ENCODE measurements at places on chromosomes 11 and 22.

- DNase-seq, result no peak
These were observed 941 bp downstream of the CLCF1 start for GRCh38 chr11:67372321-67372992.

DNA sequence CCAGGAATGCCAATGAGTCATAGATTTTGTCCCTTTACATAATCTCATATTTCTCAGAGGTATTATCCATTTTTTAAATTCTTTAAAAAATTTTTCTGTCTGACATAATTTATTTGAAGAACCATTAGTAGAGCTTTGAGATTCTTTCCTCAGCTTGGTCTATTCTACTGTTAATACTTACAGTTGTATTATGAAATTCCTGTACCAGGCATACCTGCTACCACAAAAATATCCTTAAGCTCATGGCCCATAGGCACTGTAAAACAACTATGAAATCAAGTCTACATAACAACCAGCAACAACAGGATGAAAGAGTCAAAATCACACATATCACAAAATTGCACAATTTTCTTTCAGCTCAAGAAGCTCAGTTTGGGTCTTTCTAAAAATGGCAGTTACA lies 541.3 kb downstream of the LUZP2 start:
- DNase-seq, result no peak

DNA sequence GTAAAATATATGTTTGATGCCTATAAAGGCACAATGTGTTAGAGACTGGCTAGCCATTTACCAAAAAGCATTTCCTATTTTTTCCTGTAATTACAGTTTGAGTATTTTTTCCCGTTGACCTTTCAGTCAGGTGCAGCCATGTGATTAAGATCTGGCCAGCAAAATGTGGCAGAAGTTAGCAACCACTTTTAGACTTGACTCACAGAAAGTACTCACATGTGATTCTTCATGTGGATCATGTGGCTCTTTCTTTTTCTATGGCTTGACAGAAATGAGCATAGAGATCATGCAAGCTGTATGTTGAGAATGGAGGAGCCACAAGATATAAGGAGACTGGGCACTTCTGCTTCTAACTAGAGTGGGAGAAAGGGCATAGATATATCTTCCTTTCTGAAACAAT lies 27.3 kb upstream of the RAB38 start:
- DNase-seq, result no peak

GRCh38 chr11:116636341-116636929 lies 136.4 kb downstream of the BUD13 start:
- no peak for DNase-seq

GRCh38 chr22:38953091-38953490 lies 4.3 kb upstream of the APOBEC3A start:
- DNase-seq, result no peak

GRCh38 chr22:36411589-36412258 lies 24.0 kb upstream of the MYH9 start:
- peak; percentile 49 for DNase-seq

DNA sequence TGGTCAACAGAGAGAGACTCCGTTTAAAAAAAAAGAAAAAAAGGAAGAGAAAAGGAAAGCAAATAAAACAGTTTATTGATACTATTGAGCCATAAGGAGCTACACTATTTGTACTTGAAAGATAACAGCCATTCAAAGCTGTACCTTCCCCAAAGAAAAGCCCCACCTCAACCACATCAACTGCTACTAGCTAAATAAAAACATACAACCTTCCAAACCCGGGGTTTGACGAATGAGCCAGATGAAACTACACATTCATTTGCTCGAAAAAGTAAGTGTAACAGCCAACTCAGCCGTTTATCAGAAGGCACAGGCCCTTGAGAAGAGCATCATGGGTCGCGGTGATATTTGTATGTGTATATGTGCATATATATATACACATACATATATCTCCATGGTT lies 78.4 kb downstream of the SIK3 start:
- DNase-seq, result no peak

- no peak for DNase-seq
These were observed 95.6 kb downstream of the KIAA1671 start for GRCh38 chr22:25048071-25048470.

- DNase-seq, result no peak
These were observed 132.4 kb downstream of the TTC28 start for GRCh38 chr22:28547132-28547842.

DNA sequence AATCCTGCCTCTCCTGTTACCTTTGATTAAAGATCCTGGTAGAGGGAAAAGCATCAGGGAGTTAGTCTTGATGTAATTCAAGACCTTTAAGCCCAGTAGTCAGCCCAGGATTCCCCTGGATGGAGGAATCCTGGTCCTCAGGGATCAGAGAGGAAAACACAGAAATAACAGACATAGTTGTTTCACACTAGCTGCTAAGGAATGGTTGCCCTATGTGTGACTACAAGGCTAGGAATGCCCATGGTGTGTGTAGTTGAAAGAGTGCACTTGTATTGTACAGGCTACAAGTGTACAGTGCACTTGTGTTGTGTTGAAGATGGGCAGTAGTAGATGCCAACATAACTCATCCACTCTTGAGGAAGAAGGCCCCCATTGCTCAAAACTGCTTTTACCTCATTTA lies 226.8 kb downstream of the AASDHPPT start:
- DNase-seq, result no peak

DNA sequence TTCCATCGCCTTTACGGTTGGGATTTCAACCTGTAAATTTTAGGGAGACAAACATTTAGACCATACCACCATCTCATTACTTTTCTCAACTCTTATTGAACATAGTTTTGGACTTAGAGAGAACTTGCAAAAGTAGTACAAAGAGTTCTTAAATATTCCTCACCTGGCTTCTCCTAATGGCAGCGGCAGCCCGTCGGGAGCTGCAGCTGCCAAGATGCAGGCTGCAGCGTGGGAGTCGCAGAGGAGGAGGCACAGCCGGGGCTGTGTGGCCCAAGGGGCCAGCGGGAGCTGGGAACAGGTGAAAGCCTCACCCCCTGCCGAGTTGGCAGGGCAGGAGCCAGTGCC lies 23.1 kb upstream of the RNASEH2C start:
- no peak for DNase-seq

- no peak for DNase-seq
These were observed 49.3 kb downstream of the ME3 start for GRCh38 chr11:86623041-86623621.

DNA sequence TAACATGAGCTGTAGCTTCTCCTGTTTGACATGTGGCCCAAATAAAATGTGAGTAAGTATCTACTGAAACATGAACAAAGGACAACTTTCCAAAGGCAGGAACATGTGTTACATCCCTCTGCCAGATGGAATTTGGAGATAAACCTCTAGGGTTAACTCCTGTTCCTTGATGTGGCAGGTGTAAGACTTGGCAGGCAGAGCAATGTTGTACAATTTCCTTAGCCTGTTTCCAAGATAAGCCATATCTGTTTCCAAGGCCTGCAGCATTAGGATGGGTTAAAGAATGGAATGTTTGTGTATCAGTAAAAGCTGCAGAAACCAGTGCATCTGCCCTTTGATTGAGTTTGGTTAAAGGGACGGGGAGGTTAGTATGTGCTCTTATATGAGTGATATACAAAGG lies 8.8 kb upstream of the DNAJB13 start:
- DNase-seq, result no peak

- DNase-seq, result peak; percentile 52
These were observed at the start of gene SLC6A5 for GRCh38 chr11:20599221-20600019. Gene SLC6A5, plus strand, starts transcription at chr11:20599608. Its CDS starts 65 bp downstream, at chr11:20599673.

DNA sequence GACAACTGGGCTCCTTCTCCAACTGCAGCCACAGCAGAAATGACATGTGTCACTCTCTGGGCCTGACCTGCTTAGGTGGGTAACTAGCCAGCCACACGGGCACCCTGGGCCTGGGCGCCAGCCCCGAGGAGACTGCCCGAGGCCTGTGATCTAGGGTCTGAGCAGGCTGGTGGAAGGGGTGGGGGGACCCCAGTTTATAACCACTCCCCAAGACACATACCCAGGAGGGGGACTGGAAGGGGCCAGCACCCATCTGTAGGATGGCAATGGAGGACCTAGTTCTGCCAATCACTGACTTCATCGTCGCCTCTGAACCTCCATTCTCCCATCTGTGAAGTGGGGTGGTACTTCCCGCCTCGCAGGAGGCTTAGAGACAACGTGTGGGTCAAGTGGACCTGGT lies 16.1 kb downstream of the CD5 start:
- DNase-seq, result no peak

- DNase-seq, result no peak
These were observed 59.5 kb downstream of the USP35 start for GRCh38 chr11:78248191-78248590.

DNA sequence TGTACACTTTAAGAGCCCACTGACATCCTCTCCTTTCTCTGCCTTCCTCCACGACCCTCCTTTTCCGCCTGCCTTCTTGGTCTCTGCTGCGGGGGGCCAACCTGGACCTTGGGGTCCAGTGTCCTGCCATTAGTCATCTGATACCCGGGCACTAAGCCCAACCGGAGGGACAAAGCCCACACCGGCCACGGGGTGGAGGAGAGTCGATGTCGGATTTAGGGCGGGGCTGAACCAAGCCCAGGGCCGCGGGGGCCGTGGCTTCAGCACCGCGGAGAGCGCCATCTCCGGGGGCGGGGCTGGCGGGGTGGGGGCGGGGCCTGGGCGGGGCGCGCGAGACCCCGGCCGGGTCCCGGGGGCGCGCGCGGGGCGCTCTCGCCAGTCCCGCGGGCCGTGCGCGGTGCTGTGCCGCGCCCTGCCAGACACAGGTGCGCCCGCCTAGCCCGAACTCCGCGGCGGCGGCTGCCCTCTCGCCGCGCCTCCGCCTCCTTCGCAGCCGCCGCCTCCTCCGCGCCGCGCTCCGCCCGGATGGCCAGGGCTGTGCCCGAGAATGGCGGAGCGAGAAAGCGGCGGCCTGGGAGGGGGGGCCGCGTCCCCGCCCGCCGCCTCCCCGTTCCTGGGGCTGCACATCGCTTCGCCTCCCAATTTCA lies at the start of gene MAPK8IP1:
Gene MAPK8IP1, plus strand, starts transcription at position 378 of the 647 bp plus-strand sequence. Its CDS starts 170 bp downstream, at position 548.
- peak; percentile 75 for DNase-seq

GRCh38 chr22:40238425-40239344 lies 61.0 kb downstream of the TNRC6B start:
- DNase-seq, result no peak

DNA sequence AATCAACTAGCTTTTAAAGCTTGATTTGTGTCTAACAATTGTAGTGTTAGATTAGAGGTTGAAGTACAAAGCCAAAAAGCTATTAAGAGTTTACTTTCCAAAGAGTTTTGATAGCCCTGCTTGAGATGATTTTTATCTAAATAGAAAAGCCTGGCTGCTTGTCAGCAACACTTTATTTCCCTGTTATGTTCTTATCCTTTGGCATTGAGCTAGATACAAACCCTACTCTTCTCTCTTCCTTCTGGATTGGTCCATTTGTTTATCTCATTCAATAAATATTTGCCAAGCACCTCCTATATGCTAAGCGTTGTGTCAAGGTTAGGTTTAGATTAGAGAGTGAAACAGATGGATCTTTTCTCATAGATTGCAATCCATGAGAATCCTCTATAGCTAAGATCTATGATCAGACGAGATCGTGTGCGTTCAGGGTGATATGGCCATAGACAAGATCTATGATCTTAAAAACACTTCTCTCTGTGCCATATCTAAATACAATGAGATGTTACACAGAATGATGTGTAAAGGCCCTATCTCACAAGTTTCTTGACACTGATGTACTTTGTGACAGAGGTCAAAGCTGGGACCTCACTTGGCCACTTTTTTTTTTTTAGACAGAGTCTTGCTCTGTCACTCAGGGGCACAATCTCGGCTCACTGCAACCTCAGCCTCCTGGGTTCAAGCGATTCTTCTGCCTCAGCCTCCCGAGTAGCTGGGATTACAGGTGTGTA lies 57.8 kb downstream of the CTNND1 start:
- DNase-seq, result no peak

DNA sequence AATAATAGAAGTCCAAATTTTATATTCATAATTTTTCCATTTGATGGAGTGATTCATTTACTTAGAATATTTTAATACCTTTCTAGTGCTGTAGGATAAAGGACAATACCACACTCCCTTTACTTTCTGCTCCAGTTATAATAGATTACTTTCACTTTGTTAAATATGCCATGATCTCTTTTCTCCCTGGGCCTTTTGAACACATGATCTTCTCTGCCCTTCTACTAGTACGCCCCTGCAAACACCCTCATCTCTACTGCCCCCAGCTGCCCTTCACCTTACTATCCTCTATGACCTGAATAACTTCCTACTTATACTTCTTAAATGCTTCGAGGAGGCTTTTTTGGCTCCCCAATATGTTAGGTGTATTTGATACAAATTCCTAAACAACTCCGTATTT lies 177.3 kb downstream of the GUCY1A2 start:
- DNase-seq, result no peak

- no peak for DNase-seq
These were observed at the start of gene CARNS1 for GRCh38 chr11:67415501-67416304. Gene CARNS1, plus strand, starts transcription at chr11:67415678. Its CDS starts 522 bp downstream, at chr11:67416200.

DNA sequence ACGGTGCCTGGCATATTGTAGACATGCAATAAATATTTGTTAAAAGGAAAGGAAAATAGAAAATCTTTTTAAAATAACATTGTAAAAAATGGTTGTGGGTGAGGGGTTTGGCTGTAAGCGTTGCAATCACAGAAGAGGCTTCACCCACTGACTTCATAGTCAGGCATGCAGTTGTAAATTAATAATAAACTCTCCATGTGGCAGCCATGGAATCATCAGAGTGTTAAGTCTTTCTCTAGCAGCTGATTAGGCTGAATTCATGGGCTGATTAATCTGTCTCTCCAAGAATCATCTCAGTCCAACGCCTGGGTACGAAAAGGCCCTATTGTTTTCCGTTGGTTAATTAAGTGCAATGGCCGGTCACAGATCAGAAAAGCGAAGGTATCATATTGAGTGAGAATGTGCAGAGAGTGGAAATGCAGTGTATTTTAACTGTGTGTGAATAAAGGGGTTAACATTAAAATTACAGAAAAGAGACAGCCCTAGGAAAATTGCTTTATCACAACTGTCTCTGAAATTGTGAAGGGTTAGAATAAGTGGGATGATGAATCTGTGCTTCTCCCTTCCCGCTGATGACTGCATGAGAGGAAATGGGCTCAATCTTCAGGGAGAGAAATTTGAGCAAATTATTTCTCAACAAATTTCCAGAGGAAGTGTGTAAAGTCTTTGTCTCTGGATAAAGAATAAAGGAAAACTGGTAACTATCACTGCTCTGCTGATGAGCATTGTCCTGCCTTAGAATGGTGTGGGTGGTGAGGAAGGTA lies 269.0 kb downstream of the FAM76B start:
- no peak for DNase-seq

DNA sequence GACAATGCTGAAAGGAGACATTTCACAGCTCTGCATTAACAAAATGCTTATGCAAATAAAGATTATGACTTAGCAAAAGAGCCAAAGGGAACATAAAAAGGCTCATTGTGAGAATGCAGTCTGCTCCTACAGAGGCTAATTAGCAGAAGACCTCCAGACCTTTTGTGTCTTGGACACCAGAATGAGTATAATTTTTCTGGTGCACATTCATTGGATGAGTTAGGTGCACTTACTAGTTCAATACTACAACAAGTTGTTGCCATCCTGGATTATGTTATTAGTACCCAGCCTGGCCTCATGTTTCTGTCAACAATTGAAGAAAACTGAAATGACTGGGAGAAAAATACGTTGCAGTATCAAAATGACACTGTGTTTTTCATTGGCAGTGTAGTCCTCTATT lies 613.2 kb upstream of the CHORDC1 start:
- no peak for DNase-seq

- DNase-seq, result no peak
These were observed 2.5 kb downstream of the FJX1 start for GRCh38 chr11:35620795-35621194.
